Eye (tissue), 1 donor: ENCODE measurements at places on chromosomes 1 and 21.

DNA sequence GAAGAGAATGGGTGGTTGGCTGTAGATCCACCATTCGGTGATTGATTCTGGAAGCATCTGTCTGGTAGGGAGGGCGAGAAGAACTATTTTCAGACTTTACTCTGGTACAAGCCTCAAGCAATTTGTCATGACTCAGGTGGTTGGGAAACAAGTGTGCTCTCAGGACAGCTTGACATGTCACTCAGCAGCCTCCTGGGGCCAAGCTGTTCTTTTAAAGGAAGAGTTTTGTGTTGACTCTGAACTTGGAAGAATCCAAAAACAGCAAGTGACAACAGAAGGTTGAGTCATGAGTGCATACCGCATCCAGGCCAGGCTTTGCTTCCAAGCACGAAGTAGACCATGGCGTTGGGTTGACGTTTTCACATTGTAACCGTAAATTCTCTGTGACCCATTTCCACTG, 65.9 kb downstream of the CLIC6 start:
- no peak for DNase-seq

DNA sequence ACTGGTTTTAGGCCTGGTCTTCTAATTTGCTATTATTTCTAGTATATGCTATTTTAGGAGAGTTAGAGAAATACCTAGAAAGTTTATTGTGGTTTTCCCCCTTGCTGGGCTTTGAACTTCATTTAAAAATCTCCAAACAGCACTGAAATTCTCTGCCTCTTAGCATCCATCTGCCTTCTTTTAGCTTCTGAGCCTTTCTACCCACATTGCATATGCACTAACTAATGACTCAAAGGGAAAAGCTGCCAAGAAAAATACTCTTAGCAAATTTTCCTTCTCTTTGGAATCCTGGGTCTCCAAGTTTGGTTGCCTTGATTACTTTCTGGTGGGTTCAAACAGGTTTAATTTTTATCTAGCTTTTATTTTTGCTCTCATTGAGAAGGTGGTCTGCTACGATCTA, 408.4 kb upstream of the PTBP2 start:
- no peak for DNase-seq

DNA sequence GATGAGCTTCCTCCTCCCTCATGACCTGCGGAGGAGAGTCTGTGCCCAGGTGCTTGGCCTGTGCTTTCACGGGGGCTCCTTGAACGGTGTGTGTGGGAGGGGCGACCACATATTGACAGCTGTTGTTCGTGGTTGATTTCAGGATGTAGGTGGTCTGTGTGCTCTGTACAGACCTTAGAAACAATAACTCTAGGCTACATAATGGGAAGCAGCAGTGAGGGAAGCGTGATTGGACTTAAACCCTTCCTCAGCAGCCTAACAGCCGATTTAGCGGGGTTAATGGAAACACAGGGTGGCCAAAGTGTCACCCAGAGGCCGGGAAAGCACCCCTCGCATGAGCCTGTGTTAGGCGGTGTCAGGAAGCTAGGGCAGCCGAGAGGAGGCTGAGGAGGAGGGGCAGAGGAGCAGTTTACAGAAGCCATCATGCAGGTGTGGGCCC, 56.0 kb downstream of the TBCE start:
- no peak for DNase-seq

GRCh38 chr1:202037706-202038296, 27.4 kb downstream of the ELF3 start:
- DNase-seq, result no peak

DNA sequence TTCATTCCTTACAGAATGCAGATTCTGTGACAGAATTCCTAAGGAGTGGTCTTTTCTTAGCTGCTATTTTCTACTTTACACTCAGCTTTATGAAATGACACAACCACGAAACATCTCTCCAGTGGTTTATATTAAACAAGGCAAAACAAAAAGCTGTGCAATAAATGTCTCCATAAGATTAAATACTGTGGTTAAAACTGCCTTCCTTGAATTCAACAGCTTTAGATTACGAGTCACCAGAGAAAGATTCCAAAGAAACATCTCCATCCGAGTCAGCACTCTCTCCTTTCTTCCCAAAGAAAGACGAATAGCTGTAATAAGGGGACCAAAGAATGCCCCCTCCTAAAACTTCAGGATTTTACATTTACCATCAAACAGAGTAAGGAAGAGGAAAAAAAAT, 4.6 kb upstream of the C1orf87 start:
- no peak for DNase-seq

DNA sequence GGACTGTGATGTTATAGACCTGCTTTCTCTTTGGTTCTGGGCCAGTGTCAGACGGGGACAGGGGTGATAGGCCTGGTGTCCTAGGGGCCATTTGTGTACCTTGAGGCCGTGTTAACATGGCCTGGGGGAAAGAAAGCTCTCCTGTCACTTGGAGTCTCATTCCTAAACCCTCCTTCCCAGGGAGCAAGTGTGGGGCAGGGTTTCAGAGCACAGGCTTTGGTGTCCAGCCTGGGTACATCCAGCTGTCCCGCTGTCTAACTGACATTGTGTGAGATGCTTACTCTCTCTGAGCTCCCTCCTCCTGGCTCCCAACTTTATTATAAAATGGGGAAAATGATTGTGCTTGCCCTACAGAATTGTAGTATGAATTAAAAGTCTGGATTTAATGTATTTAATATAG, 32.6 kb upstream of the EPHA8 start:
- DNase-seq, result no peak

DNA sequence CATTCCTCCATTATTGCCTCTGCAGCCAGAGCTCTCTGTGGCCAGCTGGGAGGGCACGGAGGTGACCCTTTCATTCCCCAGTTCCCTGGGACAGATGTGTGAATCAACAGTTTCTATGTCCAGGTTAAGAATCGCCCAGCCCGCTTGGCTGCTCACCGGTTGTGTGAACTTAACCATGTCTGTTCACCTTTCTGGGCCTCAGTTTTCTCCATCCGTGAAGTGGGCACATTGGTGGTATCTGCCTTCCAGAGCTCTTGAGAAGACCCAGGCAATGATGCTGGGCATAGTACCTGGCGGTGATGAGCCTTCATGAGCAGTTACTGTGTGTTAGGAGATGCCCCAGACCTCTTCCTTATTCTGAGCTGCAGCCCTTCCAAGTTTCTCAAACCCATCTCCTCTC, 238.3 kb downstream of the MATN1 start:
- no peak for DNase-seq

DNA sequence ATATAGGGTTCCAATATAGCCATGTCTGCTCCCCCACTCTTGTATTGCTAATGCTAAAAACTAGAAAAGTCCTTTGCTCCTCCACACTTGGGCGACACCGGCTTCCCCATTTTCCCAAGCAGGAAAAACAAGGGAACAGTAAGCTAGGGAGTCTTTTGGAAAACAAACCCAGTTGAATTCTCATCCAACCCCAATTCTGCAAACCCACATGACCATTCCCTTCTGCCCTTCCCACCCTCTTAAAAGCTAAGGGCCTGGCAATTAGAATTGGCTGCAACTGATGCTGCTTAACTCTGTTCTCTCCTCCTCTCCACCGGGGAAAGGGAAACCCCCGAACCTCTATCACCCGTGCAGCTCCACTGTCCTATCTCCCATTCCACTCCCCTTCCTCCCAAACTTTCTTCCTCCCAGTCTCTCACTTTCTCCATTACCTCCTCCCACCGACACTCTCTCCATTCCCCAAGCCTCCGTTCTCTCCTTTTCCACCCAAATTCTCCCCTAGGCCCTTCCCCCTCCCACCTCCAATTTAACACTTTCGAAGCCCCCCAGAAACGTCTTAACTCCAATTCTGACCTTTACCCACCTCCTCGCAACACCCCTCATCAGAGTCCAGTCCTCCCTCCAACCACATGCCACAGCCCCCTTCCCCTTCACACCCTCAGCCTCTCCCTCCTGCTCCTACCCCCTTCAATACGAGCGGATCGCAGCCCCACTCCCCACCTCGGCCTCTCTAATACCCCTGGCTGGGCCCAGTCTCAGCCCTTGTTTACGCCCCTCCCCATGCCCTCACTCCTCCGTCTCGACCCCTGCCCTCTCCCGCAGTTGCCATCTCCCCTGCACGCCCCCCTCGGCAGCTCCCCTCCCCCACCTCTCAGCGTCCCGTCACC, 701 bp downstream of the DEDD start:
- DNase-seq, result no peak

GRCh38 chr1:245599371-245600174, 444.8 kb downstream of the KIF26B start:
- DNase-seq, result peak; percentile 69

DNA sequence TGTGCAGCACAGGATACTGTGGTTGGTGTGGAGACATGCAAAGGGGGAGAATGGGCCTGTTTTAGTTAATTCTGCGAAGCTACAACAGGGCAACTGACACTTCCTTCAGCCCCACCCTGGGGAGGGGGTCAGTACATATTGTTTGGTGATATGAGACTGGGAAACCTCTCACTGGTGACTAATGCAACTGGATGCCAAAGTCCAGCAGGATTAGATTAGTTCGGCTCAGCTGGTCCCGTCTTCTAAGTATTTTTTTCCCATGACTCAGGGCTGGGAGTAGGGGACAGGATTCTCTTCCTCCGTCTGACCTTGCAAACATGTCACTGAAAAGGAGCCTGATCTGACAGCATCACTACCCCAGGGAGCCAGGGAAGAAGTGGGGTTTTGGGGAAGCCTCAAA, 43.0 kb downstream of the PLXNA2 start:
- peak; percentile 76 for DNase-seq

DNA sequence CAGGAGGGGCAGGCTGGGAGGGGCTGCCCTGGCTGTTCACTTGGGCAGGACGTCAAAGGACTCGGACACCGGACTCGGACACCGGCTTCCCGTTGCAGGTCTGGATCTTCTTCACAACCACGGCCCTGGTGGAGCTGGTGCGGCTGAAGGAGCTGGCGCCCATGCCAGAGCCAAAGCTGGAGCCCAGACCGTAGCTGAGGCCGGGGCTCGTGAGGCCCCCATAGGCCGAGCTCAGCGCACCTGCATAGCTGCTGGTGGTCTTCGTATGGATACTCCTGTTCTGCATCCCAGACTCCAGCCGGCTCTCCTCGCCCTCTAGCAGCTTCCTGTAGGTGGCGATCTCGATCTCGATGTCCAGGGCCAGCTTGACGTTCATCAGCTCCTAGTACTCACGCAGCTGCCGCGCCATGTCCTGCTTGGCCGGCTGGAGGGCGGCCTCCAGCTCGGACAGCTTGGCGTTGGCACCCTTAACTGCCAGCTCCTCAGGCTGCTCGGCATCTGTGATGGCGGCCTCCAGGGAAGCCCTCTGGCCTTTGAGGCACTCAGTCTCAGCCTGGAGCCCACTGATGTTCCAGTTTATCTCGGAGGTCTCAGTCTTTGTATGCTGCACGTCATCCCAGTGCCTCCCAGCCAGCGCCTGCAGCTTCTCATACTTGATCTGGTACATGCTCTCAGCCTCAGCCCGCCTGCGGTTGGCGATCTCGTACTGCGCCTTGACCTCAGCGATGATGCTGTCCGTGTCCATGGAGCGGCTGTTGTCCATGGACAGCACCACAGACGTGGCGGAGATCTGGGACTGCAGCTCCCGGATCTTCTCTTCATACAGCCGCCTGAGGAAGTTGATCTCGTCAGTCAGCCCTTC, 15.1 kb upstream of the KLF17 start:
- DNase-seq, result peak; percentile 49

GRCh38 chr1:155383406-155383805, 62.7 kb downstream of the RUSC1 start:
- DNase-seq, result no peak

DNA sequence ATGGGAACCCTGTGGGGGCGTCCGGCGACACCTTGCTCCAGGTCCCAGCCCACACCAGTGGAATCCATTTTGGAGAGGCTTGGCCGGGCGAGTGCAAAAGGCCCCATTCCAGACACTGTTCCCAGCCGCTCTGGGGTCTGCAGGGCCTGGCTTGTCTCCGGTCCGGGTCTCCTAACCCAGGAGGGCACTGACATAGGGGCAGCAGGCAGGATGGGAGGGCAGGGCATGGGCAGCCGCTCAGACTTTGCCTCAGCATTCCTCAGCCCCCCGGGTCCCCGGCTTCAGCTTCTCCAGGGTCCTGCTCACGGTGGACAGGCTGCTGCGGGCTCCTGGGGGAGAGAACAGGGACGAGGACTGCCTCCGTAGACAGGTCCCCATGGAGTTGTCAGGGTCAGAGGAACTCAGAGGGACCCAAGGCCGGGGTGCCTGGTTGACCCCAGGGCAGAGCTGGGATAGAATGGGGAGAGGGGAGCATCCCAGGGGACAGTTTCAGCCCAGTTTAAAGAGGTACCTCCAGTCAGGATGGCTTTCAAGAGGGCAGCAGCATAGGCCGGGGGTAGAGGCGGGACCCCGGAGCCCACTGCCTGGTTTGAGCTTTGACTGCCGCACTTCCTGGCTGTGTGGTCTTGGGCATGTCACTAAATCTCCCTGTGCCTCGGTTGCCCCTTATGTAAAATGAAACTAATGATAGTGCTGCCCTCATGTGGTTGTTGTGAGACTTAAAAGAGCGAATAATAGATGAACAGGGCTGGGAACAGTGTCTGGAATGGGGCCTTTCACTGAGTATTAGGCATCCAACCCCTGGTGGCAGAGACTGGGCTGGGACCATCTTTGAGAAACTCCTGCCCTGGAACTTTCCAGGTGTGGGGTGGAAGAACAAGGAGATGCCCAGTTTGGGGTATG, 3.7 kb downstream of the KNCN start:
- DNase-seq, result peak; percentile 61

DNA sequence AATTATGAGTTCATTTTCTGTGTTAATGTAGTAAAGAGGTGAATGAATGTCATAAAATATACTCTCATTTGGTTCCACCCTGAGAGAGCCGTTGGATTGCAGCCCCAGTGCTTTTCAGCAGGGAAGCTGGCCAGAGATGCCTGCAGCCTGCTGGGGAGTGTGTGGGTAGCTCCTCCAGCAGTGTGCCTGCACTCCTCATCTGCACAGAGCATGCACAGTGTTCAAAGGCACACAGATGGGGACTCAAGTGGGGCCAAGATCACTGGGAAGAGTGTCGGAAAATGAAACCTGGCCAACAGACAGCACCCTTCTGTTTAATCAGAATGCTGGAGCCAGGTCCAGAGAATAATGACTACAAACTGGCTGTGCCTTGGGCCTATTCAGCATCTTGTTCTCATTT, 206.8 kb downstream of the ST6GALNAC3 start:
- DNase-seq, result no peak

GRCh38 chr21:36223451-36223850, 66.8 kb downstream of the DOP1B start:
- DNase-seq, result no peak

GRCh38 chr1:93765099-93765498, 83.5 kb upstream of the BCAR3 start:
- DNase-seq, result no peak

GRCh38 chr1:245715291-245715701, 560.5 kb downstream of the KIF26B start:
- no peak for DNase-seq

DNA sequence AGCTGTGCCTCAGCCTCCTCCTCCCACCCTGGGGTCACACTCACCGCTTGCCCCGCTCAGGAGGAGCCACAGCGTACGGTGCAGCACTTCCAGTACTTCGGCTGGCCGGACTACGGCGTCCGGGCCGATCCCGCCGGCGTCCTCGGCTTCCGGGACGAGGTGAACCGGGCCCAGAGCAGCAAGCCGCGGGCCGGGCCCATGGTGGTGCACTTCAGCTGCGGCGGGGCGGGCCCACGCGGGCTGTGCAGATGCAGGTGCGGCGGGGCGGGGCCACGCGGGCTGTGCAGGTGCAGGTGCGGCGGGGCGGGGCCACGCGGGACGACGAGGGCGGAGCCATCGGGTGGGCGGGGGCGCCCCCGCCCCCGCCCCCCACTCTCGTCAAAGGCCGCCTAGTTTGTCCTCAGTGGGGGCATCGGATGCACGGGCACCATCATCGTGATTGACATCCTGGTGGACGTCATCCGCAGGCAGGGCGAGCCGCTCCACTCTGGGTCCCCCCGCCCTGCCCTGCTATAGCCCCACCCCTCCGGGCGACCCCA, 5.5 kb downstream of the RNF223 start:
- no peak for DNase-seq
